ENCODE measurements at places on chromosomes 4 and X.

DNA sequence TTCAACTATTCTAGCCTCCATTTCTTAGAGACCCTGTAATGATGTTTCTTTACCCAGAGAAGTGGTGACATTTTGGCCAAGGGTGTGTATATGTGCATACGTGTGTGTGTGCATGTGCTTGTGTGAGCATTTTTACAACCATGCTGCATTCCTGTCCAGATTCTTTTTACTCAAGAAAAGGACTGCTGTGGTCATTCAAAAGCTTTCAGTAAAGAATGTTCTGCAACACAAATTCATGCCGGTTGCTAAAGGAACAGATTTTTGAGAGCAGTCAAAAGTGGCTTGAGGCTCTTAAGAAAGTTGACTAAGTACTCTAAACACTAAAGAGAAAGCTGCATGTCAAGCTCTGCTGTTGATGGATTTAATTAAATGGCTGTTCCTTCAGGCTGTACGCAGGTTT lies 65.0 kb upstream of the FMR1 start:
- DNase-seq, result no peak

GRCh38 chrX:73647632-73648322 lies 84.8 kb downstream of the CHIC1 start:
- DNase-seq, result no peak

DNA sequence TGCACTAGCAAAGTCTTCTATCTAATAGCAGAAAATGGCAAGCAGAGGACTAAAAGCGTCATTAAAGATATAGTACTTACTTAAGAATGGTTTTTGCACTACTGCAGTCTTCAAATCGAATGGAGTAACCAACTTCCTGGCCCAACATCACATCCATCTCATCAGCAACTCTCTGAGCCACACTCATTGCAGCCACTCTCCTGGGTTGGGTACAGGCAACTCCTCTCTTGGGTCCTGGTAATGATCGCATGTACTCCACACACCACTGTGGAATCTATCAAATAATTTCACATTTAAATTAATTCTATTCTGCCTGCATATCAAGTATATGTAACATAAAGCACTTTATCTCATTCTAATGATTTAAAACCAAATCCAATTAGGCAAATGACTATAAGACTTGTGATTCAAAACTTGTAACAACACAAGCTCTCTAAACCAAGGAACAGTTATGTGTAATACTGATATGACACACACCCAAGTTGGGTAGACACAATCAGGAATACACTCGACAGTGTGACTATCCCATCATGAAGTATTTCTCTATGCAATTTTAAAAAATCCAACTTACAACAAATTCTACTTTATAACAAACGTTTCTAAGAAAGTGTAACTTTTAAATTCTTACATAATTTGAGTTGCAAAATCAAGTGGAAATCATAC lies 13.6 kb downstream of the DHX15 start:
- DNase-seq, result no peak

- peak; percentile 58 for DNase-seq
Measured at GRCh38 chr4:40055863-40056715, 561 bp upstream of the N4BP2 start.

- DNase-seq, result no peak
Measured at GRCh38 chr4:127370604-127371003, 262.2 kb upstream of the INTU start.

DNA sequence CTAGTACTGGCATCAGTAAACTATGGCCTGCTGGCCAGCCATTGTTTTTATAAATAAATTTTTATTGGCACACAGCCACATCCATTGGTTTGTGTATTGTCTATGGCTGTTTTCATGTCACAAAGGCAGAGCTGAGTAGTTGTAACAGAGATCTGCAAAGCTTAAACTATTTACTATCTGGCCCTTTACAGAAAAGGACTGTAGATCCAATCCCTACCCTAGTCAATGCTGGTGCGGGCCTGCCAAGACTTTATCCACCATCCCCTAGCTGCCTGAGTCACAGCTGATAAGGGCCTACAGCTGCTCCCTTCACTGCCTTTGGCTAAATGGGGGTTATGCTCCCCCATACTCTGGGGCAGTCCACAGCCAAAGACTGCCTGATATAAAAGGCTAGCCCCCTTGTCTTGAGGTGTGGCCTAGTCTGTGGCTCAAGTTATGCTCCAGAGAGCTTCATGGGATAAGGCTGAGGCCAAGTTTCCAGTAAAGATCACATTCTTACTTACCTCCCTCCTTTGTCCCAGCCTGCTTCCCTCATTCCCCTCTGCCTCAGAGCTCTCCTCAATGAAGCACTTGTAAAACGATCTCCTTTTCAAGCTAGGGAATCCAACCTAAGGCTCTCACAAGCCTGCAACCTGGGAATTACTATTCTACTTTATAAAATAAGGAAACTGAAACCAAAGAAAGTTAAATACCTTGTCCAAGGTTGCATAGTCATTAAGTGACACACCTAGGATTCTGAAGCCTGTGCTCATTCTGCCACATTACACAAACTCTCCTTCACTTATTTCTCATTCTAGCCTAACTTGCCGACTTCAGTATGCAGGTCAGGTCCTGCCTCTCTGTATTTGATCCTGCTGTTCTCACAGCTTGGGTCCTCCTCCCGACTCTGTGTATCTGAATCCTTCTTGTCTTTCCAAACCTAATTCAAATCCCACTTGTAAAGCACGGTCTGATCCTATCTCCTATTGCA lies 20.7 kb downstream of the ACE2 start:
- no peak for DNase-seq

GRCh38 chr4:140059159-140059558 lies 94.8 kb downstream of the MAML3 start:
- DNase-seq, result no peak

DNA sequence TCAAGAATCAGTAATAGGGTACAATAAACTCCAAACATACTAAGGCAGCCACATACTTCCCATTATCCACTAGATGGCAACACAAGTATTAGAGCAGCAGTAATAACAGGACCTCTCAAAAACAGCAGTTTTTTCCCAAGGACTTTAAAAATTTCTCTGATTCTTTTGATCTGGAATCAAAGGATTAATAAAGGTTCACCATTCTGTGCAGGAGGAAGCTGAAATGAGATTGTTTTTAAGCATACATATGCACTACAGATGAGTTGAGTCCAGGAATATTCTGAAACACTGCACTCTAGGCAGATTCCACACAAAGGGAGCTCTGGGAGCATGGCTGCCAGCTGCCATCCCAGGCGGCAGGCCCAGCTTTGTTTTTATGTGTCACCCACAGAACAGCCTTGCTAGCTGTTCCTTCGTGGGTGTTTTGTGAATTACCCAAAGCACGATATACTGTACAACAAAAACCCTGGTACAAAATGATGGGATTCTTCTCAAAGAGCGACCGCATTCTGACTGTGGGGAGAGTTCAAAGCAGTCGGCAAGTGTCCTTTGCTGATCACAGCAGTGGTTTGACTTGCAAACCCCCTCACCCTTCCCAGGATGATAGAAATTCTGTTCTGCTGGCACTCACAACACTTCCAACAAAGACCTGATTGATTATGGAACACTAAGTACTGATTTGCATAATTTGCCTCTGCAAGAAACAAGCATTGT lies 61.0 kb downstream of the STX18 start:
- peak; percentile 48 for DNase-seq

- DNase-seq, result no peak
Measured at GRCh38 chrX:154482786-154483185, 3.6 kb downstream of the UBL4A start.

DNA sequence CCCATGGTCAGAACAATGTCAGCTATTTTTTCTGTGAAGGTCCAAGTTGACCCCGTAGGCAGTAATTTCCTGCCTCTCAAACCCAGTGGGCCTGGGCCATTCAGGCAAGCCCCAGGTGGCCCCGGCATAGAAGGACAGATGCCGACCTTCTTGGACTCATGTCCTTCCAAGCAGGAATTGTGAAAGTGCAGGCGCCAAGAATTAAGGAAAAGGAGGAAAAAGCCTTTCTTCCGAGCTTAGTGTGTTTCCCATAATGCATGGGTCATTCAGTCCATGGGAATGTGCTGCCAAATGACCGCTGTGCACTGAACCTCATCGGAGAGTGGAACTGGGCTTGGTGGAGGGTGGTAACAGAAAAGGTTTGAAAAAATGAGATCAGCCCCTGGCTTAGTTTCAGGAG lies 196.5 kb upstream of the HS3ST1 start:
- DNase-seq, result no peak

GRCh38 chr4:136687118-136687517 lies 845.2 kb downstream of the PCDH18 start:
- no peak for DNase-seq

DNA sequence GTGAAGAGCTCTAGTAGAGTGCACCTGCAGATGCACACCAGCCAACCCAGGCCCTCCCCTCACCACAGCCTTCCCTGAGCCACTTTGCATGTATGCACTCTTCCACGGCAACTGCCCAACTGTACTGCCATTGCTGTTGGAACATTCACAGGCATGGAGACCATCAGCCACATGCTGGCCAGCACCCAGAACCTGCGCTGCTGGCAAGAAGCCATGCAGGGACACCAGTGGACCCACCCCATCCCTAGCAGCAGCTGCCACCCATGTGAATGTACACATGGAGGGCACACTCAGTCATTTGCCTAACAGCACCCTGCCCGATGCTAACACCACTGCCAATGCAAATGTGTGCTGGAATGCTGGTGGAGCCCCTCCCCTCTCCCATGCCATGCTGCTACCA lies 35.6 kb downstream of the FAM47B start:
- DNase-seq, result no peak

- no peak for DNase-seq
Measured at GRCh38 chr4:155735496-155735895, 23.3 kb upstream of the GUCY1B1 start.

GRCh38 chrX:28697732-28698131 lies 110.5 kb downstream of the IL1RAPL1 start:
- no peak for DNase-seq

DNA sequence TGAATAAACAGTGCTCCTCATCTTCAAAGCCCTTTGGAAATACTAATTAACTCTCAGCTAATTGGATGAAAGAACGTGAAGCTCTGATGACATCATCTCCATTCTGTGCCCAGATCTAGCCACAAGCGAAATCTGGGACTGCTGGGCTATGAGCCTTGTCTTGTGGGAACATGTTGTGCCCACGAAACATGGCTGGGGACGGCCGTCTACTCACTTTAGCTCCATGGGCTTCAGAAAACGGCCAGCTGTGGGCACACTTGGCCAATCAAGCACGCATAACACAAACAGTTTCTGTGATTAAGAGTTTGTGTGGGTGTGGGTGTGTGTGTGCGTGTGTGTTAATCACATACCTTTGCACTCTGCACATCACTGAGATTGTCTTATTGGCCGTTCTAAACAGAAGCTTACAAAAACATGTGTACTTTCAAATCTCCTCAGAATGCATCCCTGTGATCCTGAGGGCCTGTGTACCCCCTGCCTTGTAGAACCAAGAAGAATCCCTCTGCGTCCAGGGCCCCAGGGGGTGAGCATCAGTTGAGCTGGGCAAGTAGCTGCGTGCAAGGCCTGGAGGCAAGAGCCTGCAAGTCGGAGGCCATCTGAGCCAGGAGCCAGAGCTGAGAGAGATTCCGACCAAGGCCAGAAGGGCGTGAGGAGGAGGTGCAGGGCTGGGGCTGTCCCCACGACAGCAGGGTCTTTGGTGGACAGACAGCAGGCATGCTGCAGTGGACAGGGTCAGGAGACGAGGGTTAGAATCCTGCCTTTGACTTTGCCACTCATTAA lies 18.7 kb upstream of the ZNF185 start:
- no peak for DNase-seq

DNA sequence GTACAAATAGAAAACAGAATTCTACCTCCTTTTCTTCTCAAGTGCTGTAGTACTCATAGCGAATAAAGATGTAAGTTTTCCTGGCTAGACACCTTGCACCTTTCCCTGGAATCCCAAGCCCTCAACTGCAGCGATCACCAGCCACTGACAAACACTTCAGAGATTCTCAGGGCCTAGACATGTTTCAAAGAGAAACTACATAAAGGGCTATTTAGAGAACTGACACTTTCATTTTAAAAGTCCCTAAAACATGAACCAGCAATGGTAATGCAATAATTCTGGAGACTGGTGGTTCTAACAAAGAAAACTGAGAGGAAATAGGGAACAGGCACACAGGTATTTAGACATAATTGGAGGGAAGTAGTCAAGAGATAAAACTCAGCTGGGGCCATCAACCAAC lies 35.7 kb downstream of the FANCB start:
- no peak for DNase-seq

DNA sequence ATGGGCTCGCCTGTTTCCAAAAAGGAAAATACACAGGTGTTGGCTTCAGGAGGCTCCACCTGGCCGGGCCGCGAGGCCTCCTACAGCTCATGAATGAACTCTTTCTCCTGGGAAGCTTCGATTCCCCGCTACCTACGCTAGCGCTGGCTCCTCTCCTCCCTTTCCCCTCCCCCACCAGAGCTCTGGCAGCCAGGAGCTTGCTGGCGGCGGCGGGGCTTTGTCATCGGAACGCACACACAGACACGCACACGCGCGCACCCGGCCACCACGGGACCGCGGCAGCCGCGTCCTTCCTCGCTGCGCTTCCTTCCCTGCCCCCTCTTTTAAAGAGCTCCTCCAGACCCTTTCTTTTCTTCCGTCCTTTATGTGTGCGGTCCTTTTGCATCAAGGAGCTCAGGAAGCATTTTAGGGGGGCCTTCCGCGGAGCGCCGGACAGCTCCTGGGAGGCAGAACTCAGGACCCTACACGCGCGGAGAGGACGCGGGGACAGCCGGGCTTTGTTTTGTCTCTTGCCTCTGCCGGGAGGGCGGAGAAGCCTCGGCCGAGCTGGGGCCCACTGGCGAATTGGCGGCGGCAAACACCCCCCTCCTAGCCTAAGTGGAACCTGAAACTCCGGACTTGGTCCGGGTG lies 70.2 kb upstream of the BCOR start:
- DNase-seq, result no peak

- no peak for DNase-seq
Measured at GRCh38 chr4:20925176-20925575, 224.9 kb downstream of the PACRGL start.

DNA sequence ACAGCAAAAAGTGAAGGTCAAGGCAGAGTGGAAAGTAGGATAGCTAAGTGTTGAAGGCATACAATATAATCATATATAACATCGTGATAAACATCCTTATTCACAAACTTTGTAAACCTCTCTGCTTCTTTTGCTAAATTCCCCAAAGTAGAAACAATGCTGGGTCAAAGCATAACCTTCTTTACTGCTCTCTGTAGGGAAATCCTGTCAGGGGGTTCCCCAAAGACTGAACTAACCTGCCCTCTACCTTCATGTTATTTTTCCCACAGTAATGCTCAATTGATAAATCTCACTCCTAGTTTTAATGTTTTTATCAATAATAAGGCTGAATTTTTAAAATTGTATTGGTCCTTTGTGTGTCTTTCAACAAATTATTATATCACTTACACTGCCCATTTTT lies 55.7 kb downstream of the DCHS2 start:
- DNase-seq, result no peak

DNA sequence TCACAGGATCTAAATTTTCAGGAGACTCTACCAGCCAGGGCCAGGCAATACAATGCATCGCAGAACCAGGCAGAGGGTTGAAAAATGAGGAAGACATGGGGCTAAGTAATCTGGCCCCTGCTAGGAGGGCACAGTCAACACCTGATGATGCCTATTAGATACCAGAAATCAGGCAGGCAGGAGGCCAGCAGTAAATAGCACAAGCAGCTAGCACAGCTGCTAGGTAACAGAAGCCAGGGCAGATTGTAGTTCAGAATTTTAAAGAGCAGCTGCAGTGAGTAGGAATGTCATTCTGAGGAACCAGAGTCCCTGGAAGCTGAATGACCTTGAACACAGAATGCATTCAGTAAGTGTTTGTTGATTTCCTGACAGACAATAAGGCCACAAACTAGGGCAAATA lies 38.8 kb upstream of the TRPC5OS start:
- DNase-seq, result no peak
